Activated T-cell treated with anti-CD3 and anti-CD28 coated beads, Interleukin-2, amount 50 U/mL, for 1 hour (primary cell): ENCODE measurements at places on chromosomes 11 and 22.

GRCh38 chr22:46508491-46508999, 28.9 kb downstream of the CELSR1 start:
- no peak for DNase-seq

DNA sequence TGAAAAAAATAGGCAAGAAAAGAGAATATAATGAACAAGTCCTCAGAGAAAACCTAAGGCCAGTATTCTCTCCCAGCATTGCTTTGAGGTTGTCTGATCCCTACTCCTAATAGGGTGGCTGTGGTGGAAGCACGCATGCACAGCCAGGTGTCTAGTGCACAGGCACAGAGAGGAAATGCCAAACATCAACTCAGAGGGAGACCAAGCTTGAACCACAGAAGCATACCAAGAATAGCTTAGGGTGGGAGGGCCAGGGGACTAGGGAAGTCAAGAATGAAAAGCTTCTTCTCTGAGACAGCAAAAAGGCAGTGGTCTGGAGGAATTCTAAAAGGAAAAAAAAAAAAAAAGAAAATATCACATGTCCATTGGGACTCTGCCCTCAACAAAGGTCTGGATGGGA, 244.1 kb upstream of the API5 start:
- DNase-seq = no peak

- DNase-seq = no peak
These were observed 529.5 kb downstream of the SOX6 start for GRCh38 chr11:15826826-15827225.

DNA sequence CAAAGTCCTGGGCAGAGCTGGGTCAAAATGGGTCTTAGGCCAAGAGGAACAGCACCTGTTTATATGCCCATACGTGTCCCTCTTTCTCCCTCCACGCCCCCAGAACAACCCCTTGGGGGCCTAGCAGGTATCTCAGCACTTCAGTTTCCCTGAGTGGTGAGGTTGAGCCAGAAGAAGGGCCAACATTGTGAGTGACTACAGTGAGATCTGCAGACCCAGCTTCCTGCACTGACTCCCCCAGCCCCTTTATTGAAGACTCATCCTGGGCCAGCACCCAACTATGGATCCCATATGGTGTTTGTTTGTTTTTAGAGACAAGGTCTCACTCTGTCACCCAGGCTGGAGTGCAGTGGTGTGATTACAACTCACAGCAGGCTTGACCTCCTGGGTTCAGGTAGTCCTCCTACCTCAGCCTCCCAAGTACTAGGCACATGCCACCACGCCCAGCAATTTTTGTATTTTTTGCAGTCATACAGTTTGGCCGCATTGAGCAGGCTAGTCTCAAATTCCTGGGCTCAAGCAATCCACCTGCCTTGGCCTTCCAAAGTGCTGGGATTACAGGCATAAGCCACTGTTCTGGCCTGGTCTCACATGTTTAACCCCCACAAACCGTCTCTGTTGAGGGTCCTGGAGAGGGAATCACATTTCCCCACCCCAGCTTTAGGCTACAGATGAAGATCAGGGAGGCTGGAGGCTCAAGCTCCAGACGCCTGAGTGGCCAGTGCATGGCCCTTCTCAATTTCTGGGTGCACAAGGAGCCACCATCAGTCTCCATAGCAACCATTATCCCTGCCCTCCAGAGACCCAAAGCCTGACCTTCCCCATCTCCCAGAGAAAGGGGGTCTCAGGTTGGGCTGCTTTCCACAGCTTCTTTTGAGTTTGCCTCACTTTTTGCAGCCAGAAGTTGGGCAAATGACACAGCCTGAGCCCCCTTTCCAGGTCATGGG, 1.7 kb upstream of the LARGE2 start:
- DNase-seq = peak; percentile 11

GRCh38 chr11:121556937-121557336, 104.2 kb upstream of the SORL1-AS1 start:
- no peak for DNase-seq

DNA sequence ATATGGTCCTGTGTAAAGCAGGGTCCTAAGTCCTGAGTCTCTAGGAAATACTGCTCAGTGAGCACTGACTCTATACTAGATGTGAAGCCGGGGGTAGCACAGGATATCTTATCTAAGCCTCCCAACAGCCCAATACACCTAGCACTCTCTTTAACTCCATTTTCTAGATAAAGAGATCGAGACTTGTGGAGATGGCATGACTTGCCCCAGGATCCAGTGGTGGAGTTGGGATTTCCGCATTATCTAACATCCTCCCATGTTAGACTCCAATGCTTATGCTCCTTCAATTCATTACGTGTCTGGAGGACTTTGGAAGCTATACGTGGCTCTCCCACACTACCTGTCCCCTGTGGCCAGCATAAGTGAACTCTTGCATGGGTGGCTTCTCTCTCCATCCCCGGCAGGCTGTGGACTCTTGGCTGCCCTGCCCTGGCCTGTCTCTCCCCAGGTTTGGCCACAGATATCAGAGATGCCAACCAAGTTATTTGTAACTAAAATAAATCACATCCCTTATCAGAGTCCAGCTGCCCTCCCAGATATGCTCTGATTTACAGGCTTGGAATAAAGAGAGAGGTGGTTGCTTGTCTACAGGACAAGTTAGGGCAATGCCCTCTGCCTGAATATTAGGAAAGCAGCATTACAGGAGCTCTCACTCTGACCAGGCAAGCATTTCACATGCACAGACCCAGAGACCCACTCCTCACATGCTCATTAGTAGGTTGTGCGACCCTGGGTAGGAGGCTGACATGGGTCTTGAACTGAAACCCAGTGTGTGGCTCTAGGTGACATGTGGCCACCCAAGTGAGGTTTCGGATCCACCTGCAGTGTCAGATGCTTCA, 4.5 kb downstream of the CD44 start:
- no peak for DNase-seq

DNA sequence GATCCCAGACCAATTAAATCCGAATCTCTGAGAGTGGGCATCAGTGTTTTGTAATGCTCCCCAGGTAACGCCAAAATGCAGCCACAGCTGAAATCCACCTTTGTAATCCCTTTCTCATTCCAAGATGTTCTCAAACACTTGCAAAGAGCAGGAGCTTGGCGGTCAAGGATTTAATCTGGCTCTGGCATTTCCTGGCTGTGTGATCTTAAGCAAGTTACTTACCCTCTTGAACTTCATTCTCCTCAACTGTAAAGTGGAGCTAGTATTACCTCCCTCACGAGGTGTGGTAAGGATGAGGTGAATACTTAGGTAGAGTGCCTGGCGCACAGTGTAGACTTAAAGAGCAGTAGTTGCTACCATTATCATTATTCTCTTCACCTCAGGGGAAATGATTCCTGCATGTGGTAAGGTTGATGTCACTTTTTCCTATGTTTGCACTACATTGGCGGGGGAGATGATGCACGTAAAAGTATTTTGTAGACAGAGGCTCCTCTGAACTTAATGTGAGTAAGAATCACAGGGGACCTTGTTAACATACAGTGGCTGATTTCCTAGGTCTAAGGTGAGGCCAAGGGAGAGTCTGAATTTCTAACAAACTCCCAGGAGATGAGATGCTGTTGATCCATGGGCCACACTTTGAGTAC, 210.4 kb upstream of the PITPNB start:
- no peak for DNase-seq

GRCh38 chr11:30465192-30465591, 121.0 kb downstream of the MPPED2 start:
- no peak for DNase-seq

DNA sequence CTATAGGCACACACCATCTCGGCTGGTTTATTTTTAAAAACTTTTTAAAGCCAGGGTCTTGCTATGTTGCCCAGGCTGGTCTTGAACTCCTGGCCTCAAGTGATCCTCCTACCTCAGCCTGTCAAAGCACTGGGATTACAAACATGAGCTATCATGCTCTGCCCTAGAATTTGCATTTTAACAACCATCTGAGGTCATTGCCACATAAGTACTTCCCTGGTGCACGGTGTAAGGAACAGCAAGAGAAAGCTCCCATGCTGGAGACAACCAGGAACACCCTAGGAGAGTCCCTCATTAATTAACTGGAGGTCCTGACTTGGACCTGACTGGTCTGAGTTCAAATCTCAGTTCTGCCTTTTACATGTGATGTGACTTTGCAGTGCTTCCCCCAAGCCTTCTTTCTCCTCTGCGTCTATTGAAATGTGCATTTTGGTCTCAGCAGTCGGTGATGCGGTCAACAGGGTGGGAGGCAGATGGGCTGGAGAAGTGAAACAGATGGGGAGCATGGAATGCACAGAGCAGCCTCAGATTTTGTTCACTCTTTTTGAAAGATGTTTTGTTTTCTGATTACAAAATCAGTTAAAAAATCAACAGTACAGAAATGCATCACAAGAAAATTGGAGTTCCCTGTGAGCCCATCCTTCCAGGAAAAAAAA, 146.5 kb downstream of the MYO18B start:
- DNase-seq = no peak

GRCh38 chr11:93648158-93648557, 13.3 kb upstream of the CEP295 start:
- DNase-seq = no peak

DNA sequence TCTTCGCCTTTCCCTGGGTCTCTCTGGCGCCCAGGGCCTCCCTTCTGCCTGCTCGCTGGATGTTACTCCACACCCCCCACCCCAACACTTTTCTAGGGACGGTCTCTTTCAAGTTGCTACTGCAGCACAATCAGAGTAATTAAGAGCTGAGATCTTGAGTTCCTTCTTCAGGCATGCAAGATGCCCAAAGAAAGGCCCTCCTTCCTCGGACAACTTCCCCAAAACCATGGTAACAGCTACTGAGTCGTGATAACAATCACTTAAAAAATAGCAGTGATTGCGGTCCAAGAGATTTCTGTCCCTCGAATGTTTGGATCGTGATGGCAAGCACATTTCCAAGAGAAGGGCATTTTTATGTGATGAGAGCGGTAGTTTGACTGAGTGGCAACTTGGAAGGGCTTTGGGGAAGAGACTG, 638 bp upstream of the TENM4 start:
- DNase-seq = no peak

DNA sequence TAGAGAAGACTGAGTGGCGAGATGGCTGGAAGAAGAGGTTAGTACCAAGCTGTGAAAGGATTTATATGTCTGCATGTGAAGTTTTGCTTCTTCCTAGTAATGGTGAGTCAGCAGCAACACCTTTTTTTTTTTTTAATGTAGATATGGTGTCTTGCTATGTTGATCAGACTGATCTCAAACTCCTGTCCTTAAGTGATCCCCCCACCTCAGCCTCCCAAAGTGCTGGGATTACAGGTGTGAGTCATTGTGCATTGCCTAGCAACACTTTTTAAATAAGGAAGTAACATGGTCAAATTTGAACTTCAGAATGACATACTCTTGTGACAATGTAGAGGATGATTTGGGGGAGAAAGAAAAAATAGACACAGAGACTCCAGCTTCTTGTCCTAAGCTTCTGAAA, 6.5 kb upstream of the CSTPP1 start:
- no peak for DNase-seq

GRCh38 chr11:69463181-69463994, 18.1 kb upstream of the LINC01488 start:
- DNase-seq = no peak

DNA sequence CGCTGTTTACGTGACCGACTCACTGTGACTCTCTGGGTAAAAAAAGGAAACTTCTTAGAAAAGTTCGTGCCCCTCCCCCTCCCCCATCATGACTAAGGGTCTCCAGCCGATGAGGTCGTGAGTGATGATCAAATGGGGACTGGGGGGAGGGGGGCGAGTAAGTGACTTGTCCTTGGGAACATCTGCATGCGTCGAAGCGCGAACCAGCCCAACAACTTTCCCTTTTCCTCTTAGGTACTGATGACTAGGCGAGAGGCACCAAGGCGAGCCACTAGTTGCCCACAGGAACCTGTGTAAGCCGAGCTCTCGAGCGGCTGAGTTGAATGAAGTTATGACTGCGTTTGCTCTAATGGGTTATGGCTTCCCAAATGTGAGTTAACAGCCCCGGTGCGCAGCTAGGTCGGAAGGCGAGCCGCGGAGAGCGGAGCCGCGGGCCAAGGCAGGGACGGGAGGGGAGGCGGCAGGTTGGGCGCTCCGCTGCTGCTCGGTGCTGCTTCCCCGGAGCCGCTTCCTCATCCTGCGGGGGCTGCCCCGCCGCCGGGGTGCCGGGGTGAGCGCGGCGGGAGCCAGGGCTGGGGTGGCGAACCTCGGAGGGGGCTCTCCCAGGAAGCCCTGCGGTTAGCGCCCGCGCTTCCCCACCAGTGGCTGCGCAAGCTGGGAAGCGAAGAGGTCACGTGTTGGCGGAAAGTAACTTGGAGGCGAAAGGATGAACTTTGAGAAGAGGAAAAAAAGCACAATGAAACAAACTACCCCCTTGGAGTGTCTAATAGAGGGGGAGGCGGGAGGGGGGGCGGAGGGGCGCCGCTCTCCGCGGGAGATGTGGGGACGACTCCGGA, 22.1 kb upstream of the BDNF start:
- DNase-seq = no peak

DNA sequence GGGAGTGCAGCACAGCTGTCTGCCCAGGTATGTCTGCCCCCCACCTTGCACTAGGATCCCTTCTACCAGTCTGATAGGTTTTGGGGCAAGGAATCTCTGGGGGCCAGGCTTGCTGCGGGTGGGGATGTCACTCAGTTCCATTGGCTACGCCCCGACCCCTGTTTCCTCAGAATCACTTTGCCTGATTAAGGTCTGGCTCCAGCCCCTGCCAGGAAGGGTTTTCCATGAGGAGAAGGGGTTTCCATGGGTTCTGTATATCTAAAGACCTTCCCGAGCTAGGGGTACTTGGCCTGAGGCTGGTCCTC, 14.0 kb downstream of the OTOG start:
- DNase-seq = no peak

- no peak for DNase-seq
These were observed 347.2 kb downstream of the TTC28 start for GRCh38 chr22:28332410-28332809.

GRCh38 chr11:130129922-130130321, 29.7 kb upstream of the ST14 start:
- DNase-seq = no peak

GRCh38 chr22:26763633-26764361, 106.4 kb downstream of the MIAT start:
- DNase-seq = no peak

GRCh38 chr11:43920598-43921419, 21.6 kb upstream of the C11orf96 start:
- no peak for DNase-seq

DNA sequence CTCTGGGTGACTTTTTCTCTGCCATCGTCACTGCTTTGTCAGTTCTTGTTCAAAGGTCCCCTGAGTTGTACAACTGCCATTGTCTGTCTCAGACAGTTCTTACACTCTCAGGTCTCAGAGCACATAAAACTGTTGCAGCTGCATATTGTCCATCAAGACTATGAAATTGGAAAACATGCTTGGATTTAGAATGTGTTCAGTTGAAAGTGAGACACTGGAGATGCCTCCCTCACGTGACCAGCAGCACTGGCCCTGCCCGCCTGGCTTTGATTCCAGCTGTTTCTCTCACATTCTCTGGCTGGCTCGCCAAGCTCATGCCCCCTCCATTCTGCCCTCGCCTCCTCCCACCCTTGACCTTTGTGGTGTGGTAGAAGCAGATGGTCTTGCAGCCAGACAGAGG, 244.2 kb downstream of the NTM start:
- no peak for DNase-seq

GRCh38 chr11:128290106-128290840, 297.1 kb downstream of the ETS1 start:
- DNase-seq = peak; percentile 75

GRCh38 chr11:69339041-69339733, 45.2 kb downstream of the MYEOV start:
- DNase-seq = no peak
